Left ventricle myocardium inferior (tissue), 1 donor: ENCODE measurements at places on chromosomes 4 and X.
A peak's percentile ranks its signal among the peaks of the same experiment; 100 is the strongest.

DNA sequence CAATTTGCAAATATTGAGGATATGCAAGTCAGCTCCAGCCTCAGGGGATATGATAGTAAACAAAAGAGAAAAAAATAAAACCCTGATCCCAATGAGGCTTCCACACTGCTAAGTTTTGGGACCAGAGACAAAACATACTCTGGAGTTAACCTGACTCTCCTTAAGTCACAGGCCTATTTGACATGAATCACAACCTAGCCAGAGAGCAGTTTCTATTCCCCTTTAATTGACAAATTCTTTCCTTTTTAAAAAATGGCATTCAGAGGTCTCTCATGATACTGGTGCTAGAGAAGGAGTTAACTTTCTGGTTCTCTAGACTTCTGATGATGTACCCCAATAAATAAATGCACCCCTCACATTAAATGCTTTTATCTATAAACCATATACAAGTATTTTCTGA is 8.8 kb downstream of the ACSL1 start:
- no peak for DNase-seq

- no peak for DNase-seq
Measured at GRCh38 chr4:116400480-116400879, 684.9 kb downstream of the TRAM1L1 start.

GRCh38 chr4:151206241-151207005 is 70.5 kb upstream of the PRSS48 start:
- no peak for DNase-seq

DNA sequence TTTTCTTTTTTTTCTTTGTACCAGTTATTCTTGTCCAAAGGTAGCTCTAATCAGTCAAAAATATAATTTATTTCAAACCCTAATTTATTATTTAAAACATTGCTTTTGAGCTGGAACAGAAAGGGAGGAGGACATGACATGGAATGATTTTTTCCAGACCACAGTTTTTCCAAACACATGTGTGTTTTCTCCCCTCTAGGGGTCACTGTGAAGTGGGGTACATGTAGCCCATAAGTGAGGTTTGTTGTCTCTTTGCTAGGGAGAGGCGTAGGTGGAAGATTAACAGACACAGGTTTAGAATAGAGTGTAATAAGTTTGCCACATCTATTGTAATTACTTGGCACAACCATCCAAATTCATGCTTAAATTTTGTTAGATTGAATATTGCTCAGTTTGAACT is 83.0 kb downstream of the TNIP2 start:
- no peak for DNase-seq

GRCh38 chr4:41976775-41977516 is 4.6 kb upstream of the DCAF4L1 start:
- no peak for DNase-seq

- peak; percentile 82 for DNase-seq
Measured at GRCh38 chr4:2788532-2789103, 4.3 kb upstream of the SH3BP2 start.

DNA sequence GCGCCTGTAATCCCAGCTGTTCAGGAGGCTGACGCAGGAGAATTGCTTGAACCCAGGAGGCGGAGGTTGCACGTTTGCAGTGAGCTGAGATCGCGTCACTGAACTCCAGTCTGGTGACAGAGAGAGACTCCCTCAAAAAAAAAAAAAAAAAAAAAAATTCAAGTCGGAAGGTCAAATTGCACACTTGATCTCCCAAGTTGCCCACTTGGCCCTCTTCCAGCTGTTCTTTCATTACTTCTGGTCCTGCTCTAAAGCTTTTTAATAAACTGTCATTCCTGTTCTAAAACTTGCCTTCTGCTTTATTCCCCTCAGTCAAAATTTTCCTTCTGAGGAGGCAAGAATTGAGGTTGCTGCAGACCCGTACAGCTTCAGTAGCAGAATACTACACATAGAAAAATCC is 2358.0 kb downstream of the ARAP2 start:
- DNase-seq, result no peak

DNA sequence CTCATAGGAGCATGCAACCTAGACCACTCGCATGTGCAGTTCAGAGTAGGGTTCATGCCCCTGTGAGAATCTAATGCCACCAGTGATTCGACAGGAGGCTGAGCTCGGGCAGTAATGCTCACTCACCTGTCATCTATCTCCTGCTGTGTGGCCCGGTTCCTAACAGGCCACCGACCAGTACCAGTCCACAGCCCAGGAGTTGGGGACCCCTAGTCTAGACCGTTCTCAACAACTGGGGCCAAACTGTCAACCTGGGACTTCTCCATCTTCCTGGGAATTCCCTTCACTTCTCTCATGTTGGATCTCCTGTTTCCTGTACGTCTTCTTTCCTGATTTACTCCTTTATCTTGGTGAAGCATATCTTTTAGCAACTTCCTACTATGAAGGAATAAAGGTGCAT is 79.4 kb upstream of the HELT start:
- DNase-seq, result no peak

- DNase-seq, result no peak
Measured at GRCh38 chrX:29561417-29561816, 653.9 kb upstream of the MAGEB2 start.

GRCh38 chr4:170682558-170683294 is 593.0 kb upstream of the AADAT start:
- no peak for DNase-seq
